ENCODE measurements at places on chromosomes 12 and 14.

- no peak for DNase-seq
Observed at GRCh38 chr14:77730976-77731497, 23.1 kb downstream of the SLIRP start.

DNA sequence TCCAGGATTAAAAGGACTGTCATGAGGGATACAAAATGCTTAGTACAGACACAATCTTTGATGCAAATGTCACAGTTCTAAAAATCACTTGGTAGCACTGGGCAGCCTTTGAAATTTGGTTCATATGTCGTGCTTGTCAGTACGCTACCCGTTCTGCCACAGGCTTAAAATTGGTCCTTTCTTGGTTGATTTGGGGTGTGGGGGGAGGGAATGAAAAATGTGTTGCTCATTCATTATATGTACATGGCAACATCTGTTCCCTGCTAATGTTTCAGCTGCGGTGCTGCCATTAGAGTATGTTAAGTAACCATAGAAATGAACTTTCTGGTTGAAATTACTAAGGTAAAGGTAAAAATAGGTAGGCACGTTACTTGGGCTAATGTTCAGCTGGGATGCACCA is 155.4 kb upstream of the ARHGAP5 start:
- no peak for DNase-seq

- DNase-seq, result no peak
Observed at GRCh38 chr14:50739186-50739585, 71.1 kb upstream of the SAV1 start.

DNA sequence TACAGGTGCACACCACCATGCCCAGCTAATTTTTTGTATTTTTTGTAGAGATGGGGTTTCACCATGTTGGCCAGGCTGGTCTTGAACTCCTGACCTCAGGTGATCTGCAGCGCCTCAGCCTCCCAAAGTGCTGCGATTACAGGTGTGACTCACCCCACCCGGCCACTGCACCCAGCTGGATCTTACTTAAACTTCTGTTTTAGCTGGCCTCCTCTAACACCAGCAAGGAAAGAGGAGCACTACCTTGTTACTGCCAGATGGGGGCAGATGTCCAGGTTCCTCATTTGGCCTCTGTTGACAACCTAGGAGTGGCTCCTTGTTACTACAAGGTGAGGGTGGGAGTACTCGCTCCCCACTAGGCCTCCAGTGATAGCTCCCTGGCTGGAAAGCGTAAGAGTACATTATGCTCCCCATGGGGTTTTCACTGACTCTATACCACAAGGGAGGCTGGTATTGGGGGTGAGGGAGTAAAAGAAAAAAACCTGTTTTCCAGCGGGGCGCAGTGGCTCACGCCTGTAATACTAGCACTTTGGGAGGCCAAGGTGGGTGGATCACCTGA is 13.2 kb upstream of the ARF6 start:
- peak; percentile 17 for DNase-seq

DNA sequence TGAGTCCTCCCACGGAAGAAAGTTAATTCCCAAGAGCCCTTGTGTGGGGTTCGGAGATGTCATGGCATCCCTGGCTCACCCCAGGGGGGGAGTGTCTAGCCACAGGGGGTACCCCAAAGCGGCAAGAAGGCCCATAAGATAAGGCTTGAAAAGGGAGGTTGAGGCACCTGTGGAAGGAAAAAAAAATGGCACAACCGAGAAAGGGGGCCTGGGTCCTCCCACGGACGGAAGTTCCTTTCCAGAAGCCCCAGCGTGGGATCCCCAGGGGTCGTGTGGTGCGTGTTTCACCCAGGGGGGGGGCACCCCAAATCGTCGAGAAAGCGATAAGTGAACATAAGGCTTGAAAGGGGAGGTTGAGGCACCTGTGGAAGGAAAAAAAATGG is 266.7 kb downstream of the ALG10 start:
- DNase-seq, result no peak

- no peak for DNase-seq
Observed at GRCh38 chr12:12278899-12279298, 12.1 kb upstream of the LRP6 start.

- DNase-seq, result no peak
Observed at GRCh38 chr14:101480747-101481530, 80.4 kb upstream of the DIO3 start.

GRCh38 chr12:94671917-94672316 is 21.6 kb upstream of the TMCC3 start:
- DNase-seq, result no peak

GRCh38 chr14:102903889-102904512 is 18.5 kb upstream of the AMN start:
- no peak for DNase-seq

DNA sequence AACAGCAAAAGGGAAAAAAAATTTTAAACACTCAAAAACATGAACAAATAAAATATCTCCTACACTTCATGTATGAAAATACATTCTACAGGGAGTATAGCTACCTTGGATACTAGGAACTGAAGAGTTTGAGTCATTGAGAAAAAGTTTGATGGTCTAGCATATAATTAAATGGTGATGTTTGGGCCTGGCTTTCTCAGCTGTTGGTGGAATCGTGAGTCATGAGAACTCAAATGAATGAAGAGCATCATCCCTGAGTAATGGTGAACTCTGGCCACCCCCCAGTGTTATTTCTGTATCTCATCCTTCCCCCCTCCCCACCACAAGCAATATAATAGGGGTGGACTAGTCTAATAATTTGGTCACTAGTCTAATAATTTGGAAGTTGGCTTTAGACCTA is 6.7 kb upstream of the SLC6A15 start:
- DNase-seq, result no peak

- no peak for DNase-seq
Observed at GRCh38 chr12:39144613-39145061, 239.2 kb upstream of the CPNE8 start.

DNA sequence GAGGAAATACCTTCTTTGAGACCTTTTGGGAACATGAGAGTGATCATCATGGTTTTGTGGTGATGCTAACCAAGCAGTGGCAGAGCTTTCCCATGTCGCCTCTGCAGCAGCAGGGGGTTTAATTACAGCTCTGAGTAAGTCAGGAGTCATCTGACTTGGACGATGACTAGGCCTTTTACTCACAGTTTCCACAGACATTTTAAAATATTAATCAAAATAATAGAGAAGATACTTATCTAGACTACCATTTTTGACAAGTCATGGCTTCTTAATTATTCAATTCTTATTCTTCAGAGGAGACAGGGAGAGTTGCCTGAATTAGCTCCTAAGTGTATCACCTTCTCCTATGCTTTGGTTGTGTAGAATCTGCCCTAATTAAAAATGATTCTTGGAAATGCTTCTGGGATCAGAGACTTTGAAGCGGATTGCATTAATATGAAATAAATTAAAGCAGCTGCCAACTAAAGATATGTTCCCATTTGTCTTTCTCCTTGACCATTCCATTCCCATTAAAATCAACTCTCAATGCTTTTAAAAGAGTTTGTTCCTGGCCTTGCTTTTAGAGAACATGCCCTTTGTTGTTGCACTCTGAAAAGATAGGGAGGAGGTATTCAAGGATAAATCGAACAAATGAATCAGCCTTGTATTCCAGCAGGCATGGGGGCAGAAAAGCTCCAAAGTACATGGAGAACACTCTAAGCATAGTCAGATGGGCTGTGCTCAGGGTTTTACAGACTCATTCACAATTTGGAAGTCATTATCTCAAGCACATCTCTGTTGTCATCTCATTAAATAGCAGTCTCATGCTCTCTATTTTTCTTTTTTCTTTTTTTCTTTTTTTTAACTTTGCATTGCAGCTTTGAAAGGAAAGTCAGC is 7.7 kb upstream of the IFNG-AS1 start:
- DNase-seq, result no peak

DNA sequence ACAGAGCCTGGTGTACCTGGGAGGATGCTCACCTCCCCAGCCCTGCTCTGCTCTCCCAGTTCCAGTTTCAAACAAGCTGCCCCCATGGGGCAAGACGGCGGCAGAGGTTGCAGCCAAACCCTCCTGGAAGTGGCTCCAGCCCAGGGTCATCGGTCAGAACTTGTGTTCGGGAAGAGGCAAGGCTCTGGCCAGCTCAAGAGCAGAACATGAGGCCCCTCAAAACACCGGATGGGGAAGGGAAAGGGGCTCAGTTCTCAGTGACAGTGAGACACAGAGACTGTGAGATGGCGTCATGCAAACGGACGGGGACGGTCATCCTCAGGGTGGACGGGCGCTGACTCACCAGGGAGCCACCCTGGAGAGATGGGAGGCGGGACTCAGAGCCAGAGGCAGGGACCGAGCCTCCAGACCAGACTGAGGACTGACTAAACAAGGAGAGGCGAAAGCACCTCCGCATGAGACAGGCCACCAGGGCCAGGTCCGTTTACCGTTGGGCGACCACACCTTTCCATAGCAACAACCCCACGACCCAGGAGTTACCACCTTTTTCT is 63.9 kb upstream of the GALNT9 start:
- no peak for DNase-seq
